ENCODE measurements at places on chromosomes 6 and 20.

GRCh38 chr6:87654122-87654521 is 47.9 kb downstream of the AKIRIN2 start:
- no peak for DNase-seq

GRCh38 chr6:62613928-62614327 is 327.9 kb upstream of the KHDRBS2 start:
- no peak for DNase-seq

GRCh38 chr6:66897576-66897975 is 1190.5 kb upstream of the EYS start:
- DNase-seq = no peak

- no peak for DNase-seq
Observed at GRCh38 chr20:17624551-17625245, 54.8 kb downstream of the DSTN start.

DNA sequence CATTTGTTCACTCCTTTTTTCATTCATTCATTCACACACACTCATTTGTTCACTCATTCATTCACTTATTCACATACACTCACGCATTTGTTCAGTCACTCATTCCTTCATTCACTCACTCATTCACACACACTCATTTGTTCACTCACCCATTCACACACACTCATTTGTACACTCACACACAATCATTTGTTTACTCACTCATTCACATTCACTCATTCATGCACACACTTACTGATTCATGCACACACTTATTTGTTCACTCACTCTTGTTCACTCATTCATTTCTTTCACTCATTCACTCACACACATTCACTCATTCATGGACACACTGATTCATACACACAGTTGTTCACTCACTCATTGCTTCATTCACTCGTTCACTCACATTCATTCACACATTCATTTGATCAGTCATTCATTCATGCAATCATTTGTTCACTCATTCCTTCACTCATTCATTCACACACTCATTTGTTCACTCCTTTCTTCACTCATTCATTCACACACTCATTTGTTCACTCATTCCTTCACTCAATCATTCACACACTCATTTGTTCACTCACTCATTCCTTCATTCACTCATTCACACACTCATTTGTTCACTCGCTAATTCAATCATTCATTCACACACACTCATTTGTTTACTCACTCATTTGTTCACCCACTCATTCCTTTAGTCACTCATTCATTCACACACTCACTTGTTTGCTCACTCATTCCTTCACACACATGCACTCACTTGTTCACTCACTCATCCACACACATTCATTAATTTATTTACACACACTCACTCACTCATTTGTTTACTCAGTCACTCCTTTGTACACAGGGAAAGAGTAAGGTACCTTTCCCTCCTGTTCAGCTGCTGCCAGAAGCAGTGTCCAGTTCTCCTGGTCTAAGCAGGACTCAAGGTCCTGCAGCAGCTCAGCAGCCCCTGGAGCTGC is 50.7 kb upstream of the BHLHE23 start:
- DNase-seq = no peak

DNA sequence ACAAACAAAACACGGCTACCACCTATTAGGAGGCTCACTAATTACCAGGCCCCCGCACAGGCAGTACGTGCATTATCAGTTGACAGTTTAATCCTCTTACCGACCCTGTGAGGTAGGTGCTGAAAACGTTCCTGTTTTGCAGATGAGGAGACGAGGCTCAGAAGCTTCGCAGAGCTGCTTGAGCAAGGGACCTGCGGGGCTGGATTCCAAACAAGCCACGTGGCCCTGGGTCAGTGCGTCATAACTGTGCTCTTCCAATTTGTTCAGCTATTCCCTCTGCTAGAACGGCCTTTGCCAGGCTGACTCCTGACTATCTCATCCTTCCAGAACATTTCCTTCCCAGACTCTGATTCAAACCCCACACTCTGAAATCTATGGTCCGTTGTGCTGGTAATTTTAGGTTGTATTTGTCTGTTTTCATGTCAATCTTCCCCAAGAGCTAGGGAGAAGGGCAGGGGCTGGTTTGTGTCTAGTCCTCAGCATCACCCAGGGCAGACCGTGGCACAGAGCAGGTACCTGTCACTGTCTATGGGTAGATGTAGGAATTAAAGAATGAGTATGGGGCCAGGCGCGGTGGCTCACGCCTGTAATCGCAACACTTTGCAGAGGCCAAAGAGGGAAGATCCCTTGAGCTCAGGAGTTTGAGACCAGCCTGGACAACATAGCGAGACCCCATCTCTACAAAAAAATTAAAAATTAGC is 28.8 kb upstream of the TLDC2 start:
- peak; percentile 95 for DNase-seq

- DNase-seq = no peak
Observed at GRCh38 chr20:23445596-23446217, 6.2 kb downstream of the CSTL1 start.

- no peak for DNase-seq
Observed at GRCh38 chr6:150875841-150876240, 10.3 kb downstream of the MTHFD1L start.

GRCh38 chr20:52985687-52986086 is 13.5 kb downstream of the TSHZ2 start:
- DNase-seq = no peak

DNA sequence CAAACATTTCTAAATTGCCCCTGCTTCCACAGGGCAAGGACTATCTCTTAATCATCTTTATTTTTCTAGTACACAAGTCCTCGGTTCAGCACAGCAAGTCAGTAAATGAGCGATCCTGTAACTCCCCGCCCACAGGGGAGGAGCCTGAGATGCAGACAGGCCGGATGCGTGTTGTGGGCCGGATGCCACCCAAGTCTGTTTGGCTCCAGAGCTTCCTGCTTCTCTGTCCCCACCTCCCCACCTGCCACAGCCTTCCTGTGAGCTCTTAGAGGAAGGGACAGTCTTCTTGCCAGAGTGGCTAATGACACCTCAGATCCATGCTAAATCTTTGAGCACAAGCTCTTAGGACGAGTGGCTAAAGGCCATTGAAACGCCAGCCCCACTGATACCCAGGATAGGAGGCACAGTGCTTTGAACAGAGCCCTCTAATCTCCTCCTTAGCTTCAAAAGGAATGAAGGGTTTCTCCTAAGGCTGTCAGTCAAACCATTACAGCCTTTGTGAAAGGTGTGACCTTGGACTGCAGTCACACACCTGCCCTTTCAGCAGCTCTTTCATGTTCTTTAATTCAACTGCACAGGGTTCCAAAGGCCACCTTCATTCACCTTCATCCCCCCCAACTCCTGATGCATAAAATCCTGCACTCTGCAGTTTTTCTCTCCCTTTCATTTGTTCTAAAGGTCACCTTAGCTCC is 264.3 kb downstream of the TFAP2C start:
- DNase-seq = no peak

DNA sequence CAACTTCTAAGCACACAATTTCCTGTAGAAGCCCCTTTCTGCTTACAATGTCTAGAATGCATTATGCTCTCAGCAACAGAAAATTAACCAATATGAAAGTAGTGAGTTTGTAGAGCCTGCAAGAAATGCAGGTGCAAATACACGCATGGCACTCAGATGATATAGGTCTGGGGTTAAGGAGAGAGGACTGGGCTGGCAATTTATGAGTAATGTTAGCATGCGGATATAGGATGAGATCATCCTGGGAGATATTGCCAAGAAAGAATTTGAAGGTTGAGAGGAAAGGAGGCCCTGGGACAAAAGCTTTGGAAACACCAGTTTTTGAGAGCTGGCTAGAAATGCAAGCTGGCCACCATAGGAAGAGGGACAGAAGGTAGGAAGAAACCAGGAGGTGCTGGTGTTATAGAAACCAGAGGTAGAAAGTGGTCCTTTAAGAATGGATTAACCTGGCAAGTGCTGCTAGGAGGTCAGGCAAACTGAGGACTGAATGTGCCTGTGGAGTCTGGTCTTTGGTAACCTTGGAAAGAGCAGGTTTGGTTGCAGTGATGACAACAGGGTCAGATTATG is 183.2 kb upstream of the MYLIP start:
- no peak for DNase-seq

- no peak for DNase-seq
Observed at GRCh38 chr6:44216677-44217331, at the start of gene MYMX. MYMX (plus strand) TSS chr6:44216926; CDS start chr6:44217472, 546 bp downstream.

DNA sequence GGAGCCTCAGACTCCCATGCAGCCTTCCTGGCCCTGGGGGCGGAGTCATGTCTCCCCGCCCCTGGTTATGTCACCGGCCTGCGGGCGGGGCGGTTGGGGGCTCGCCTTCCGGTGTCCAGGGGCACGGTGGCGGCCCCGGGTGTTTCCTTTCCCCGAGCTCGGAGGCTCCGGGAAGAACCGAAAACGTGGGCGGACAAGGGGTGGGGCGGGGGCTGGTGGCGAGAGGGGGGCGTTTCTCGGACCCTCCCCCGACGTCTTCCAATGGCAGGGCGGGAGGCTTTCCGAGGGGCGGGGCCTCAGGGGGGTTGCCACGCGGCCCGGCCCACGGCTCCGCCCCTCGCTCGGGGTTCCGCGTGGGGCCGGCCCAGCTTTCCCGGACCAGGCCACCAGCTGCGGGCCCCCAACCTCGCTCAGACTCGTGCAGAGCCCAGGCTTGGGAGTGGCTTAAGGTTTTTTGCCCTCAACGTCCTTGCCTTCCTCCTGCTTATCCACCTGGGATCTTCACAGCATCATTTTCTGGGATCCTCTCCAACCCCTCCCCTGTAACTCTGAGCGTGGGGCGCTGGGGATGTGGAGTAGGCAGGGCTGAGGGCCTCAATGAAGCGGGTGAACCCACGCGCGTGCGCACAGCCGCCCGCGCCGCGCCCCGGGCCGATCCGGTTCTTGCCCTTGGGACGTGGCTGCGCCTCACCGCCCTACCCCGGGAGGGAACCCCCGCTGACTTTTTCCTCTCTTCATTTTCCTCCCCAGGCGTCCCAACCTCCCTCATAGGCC is 2.1 kb upstream of the NRN1 start:
- DNase-seq = peak; percentile 90

GRCh38 chr6:8337147-8337546 is 98.2 kb downstream of the SLC35B3 start:
- no peak for DNase-seq

DNA sequence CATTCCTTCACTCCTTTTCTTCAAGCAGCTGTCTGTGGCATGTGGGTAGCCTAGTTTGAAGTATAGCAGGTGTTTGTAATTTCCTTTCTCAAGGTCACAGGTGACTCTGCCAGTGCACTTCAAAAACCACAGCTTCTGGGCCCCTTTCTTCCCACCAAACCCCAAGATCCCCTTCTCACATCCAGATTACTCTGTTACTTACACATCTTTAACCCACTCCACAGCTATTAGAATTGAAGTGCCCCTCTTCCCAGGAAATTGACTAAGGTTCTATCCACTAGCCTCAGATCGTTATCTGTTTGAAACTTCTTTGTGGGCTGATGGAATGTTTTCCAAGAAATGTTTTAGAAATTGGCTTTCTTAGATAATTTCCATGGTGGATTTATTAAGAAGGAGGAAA is 150.8 kb downstream of the AHI1 start:
- DNase-seq = no peak

GRCh38 chr20:32336918-32337347 is 21.2 kb upstream of the ASXL1 start:
- DNase-seq = peak; percentile 45

DNA sequence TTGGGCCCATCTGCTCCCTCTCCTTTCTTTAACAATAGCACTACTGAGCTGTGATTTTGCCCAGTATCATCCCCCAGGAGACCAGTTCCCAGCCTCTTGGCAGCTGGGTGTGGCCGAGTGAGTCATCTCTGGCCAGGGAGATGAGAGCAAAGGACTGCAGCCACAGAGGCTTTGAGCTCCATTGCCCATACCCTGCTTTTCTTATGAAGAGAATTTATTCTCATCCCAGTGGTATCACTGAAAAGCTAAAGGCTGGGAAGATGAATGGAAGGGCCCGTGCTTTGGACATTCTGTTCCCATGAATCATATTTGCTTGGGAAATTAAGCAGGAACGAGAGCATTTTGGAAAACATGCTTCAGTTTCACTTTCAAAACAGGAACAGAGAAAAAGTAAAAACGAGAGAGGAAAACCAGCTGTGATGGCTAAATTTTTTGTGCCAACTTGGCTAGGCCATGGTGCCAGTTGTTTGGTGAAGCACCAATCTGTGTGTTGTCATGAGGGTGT is 14.9 kb downstream of the CST3 start:
- peak; percentile 18 for DNase-seq

- DNase-seq = no peak
Observed at GRCh38 chr6:129890701-129891100, 29.6 kb upstream of the TMEM244 start.

GRCh38 chr6:80528115-80528514 is 421.6 kb downstream of the BCKDHB start:
- DNase-seq = no peak

- DNase-seq = no peak
Observed at GRCh38 chr20:64149809-64150560, 14.3 kb upstream of the MYT1 start.

DNA sequence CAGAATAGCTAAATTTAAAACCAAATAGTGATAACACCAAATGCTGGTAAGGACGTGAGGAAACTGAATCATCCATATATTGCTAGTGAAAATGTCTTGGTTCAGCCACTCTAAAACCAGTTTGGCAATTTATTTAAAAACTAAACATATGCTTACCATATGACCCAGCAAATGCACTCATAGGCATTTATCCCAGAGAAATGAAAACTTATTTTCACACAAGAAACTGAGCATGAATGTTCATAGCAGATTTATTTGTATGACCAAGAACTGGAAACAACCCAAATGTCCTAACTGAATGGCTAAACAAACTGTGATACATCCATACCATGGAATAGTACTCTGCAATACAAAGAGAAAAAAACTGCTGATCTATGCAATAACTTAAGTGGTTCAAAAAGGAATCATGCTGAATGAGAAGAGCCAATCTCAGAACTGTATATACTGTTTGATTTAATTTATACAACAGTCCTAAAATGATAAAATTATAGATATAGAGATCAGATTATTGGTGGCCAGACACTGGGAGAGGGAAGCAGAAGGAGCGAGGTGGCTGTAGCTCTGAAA is 115.6 kb upstream of the ADGRF1 start:
- no peak for DNase-seq

GRCh38 chr6:134251320-134251719 is 66.6 kb downstream of the SGK1 start:
- no peak for DNase-seq

DNA sequence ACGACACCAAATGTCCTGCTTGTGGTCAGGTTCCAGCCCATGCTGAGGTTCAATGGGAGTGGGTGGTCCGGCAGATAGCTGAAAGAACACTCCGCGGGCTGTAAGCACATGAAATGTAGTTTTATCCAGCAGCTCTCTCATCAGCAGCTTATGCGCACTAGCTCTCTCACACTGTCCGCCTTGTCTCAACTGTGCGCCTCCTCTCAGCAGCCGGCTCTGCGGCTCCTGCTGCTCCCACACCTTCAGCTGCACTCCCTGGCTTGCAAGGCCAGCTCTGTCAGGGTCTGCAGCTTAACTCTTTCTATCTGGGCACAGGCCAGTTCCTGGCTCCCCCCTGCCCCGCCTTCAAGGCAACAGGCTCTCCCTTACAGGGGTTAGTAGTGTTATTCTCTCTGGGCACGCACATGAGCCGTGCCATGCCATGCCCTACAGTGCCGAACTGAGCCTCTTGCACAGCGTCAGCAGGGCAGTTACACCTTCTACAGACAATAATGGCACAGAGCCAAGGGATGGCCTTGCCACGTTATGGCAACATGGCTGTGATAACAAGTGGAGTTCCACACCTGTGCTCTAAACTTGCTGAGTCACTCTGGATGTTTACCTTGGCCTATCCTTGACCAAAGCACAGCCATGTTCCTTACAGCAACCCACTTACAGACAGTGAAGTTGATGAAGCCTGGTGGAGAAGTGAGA is 84.0 kb upstream of the LRFN2 start:
- no peak for DNase-seq
